ENCODE measurements at places on chromosomes 5 and 9.

GRCh38 chr5:83955916-83956315, 235.3 kb upstream of the HAPLN1 start:
- peak; percentile 79 for DNase-seq

- peak; percentile 59 for DNase-seq
Observed at GRCh38 chr9:85224301-85224700, 517.5 kb downstream of the AGTPBP1 start.

- DNase-seq: no peak
Observed at GRCh38 chr9:134710271-134710540, 68.6 kb downstream of the COL5A1 start.

DNA sequence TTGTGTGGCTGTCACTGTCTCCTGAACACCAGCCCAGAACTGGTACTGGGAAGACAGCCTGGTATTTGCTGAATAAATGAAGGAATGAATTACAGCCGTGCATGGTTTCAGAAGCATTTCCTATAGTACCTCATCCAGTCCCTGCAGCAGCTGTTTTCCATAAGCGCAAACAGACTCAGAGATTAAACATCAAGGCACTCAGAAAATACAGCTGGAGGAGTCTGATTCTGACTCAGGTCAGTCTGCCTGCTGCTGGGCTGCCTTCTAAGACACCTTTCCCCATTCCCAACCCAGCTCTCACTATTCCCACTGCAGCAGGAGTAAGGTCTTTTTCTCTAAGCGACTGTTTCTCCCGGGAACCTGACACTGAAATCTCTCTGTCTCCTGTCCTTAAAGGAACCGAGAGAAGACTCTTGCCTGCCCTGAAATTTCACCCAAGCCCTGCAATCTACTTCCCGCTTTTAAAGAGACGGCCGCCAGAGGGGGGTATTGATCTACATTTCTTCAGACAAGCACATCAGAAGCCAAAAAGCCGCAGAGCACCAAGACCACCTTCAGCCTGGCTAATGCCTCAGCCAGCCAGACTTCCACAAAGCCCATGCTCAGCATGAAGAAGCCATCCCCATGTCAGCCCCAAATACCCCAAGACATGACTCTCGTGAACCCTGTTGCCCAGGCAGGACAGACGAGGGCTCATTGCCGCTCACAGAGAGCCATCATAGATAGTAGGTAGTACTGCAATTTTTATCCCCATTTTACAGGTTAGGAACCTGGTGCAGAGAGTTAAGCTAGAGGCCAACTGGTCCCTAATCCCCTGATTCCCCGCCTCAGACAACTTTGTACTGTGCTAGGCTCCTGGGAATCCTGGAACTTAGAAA, 5.4 kb upstream of the FOXI1 start:
- peak; percentile 76 for DNase-seq

DNA sequence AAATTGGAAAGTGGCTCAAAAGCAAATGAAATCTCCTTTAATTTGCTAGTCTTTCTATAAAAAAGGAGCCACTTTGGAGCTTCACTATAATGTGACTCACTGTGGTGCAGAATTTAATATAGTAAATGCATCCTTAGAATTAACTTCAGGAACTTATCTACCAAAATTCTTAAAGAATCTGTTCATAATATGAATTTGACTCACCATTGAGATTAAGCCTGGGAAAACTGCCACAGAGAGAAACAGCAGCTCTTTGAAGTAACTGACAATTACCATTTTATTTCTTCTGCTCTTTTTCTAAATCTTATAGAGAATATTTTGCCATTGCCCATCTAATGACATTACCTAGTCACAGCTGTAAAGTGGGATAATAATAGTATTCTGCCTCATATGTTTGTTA, 211.9 kb upstream of the CDH6 start:
- DNase-seq: no peak

- peak; percentile 6 for DNase-seq
Observed at GRCh38 chr9:71218774-71219173, 97.4 kb upstream of the TRPM3 start.

- DNase-seq: peak; percentile 31
Observed at GRCh38 chr5:68661237-68661636, 432.6 kb upstream of the SLC30A5 start.

DNA sequence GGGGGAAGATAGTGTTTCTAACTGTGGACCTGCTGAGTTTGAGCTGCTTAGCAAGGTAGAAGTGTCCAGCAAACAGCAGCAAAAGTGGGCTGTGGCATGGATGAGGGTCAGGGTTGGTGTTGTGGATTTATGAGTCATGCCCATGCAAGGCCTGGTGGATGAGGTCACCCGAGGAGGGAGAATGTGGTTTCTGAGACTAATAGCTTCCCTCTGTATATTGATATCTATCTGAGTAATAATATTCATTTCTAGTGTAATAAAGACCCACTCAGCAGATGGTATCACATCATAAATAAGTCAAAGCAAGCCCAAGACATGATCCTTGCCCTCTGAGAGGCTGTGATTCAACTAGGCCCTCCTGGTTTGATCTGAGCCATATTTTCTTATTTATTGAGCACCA, 597.8 kb upstream of the CLINT1 start:
- DNase-seq: peak; percentile 91

- no peak for DNase-seq
Observed at GRCh38 chr9:89364666-89365531, 46.6 kb downstream of the SECISBP2 start.

DNA sequence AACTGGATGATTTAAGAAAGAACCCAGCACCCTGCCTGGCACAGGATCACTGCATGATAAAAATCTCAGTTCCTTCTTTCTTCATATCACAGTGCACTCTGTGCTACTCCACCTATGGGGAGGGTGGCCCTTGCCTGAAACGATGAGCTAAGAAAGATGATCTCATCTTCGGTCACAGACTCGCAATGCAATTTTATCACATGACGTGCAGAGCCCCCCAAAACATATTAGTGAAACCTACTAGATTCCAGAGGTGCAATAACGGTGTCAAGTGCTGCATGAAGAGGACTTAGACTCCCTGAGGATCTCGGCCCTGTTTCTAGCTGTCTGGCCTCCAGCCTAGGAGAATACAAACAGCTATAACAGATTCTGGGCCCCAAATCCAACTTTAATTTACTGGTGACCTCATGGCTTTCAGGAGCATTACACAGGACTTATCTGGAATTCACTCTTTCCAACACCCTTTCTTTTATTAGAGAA, 104.0 kb downstream of the EBF1 start:
- DNase-seq: no peak

- DNase-seq: peak; percentile 57
Observed at GRCh38 chr5:64811050-64811640, 42.4 kb downstream of the CWC27 start.

DNA sequence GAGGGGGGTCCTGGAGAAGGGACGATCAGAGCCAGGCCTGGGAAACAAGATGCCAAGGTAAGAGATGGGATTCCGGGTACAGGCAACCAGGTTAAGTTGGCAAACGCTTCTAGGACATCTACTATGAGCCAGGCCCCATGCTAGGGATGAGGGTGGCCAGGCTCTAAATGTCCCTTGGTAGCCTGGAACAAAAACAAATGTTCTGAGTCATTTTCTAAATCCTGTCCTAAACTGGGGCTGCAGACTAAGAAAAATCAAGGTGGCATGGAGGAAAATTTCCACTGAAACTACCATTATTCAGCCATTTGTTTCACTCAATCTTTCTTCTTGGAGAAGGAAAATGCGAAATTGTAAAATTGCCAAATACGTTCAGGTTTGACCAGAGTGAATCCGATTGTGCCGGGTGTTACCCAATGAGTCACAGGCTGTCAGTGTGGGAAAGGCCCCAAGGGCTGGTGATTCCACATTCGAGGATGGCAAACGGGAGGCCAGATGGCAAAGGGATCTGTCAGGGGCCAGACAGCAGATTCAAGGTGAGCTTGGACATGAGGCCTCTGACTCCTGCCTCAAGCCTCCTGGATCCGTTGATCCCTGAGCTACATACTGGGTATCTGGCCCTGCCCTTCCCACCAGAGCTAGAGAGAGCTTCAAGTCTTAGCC, 57.6 kb downstream of the PAX5 start:
- DNase-seq: no peak

- no peak for DNase-seq
Observed at GRCh38 chr5:175810457-175810856, 60.9 kb upstream of the CPLX2 start.

- peak; percentile 14 for DNase-seq
Observed at GRCh38 chr5:67156976-67157583, 39.5 kb downstream of the CD180 start.

DNA sequence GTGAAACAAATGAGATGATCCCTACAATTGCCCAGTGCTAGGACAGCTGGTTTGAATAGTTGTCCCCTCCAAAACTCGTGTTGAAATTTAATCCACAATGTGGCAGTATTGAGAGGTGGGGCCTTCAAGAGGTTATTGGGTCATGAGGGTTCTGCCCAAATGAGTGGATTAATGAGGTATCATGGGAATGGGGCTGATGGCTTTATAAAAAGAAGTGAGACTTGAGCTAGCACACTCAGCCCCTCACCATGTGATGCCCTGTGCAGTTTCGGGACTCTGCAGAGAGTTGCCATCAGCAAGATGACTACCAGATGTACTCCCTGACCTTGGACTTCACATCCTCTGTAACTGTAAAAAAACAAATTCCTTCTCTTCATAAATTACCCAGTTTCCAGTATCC, 33.1 kb downstream of the RANBP6 start:
- no peak for DNase-seq

- DNase-seq: no peak
Observed at GRCh38 chr9:126833020-126833419, 27.4 kb upstream of the ZBTB34 start.

- no peak for DNase-seq
Observed at GRCh38 chr9:129282272-129282671, 104.2 kb upstream of the IER5L start.

DNA sequence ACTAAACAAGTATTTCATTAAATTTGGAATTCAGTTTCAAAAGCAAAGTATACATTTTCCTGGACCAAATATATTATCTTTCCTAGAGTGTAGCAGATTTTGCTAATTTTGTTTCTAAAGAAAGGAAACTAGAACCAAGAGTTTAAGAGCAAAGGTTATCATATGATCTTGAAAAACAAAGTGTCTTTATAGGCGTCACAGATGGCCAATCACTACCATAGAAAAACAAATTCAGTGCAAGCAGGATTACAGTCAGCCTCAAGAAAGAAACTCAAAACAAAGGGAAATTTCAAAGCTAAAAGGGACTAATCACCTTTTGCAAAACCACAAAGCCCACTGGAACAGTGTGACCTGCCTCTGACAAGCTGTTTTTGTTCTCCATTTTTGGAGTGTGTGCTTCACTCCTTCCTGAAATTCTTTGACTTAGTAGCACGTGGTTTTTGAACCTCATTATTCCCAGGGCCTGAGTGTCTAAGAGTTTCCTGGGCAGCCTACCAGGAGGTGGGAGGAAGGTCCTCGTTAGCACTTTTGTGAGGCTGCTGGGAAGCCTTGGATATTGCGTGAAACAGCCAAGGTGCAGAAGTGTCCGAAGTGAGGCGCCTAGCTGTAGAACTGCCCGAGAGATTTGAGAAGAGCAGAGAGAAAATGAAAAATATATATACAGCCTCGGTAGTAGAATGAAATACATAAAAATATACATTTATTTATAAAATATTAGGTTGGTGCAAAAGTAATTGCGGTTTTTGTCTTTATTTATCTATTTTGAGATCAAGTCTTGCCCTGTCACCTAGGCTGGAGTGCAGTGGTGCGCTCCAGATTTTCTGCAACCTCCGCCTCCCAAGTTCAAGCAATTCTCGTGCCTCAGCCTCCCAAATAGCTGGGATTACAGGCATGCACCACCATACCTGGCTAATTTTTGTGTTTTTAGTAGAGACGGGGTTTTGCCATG, 246.1 kb downstream of the MARCHF11 start:
- peak; percentile 15 for DNase-seq

DNA sequence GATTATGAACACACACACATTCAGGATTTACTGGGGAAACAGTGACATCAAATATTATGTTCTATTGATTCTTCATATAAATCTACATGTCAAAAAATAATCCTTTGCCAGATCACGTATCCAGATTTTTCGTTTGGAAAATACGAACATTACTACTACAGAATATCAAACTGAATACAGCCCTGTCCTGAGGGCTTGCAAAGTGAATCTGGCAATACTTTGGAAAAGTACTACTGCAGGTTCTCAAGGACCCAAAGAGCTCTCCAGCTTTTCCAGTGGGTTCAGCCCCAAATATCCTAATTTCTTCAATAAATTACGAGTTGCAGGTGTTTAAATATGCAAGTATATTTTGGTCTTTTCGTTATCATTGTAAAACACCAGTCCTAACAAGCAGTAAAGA, 411 bp upstream of the NDUFS4 start:
- DNase-seq: no peak

GRCh38 chr9:126125177-126125576, 201.5 kb upstream of the MVB12B start:
- DNase-seq: no peak

GRCh38 chr5:72282878-72283277, 37.2 kb downstream of the MRPS27 start:
- DNase-seq: peak; percentile 52

- peak; percentile 91 for DNase-seq
Observed at GRCh38 chr5:37776826-37777225, 63.0 kb downstream of the GDNF start.

DNA sequence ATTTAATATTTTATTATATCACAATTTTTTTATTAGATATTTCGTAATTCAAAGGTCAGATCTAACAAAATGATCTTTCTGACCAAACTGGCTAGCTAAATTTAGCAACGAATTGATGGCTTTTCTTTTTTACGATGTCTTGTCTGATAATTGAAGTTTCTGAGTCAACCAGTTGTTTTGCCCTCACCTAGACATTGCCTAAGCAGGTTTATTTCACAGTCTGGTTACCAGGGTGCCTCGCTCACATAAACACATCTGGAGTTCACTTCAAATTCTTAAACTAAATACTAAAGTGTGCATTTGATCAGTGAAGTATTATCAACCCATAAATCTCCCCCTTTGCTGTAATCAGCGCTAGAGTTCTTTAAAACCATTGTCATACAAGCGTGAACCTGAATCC, 448.3 kb downstream of the TLE4 start:
- DNase-seq: no peak

- DNase-seq: peak; percentile 62
Observed at GRCh38 chr5:132500931-132501628, 10.5 kb upstream of the IRF1 start.

- no peak for DNase-seq
Observed at GRCh38 chr5:1762883-1763547, 36.6 kb downstream of the MRPL36 start.

DNA sequence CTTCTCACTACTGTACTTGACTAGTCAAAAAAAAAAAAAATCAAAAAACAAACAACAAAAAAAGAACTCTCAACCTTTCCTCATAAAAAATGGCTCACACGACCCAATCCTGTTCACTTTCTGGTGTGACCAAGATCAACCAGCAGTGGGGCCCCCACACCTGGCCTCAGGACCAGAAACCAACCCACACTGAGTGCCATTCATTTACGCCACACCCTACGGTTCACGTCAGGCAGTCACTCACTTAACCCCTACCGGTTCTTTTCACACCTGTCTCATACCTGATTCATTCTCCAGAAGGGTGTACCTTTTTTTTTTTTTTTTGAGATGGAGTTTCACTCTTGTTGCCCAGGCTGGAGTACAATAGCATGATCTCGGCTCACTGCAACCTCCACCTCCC, 5.7 kb downstream of the SUSD1 start:
- no peak for DNase-seq

GRCh38 chr5:149485655-149486615, 65.3 kb downstream of the CSNK1A1 start:
- DNase-seq: peak; percentile 100
